ENCODE measurements at places on chromosomes 3 and 15. TPM values are rescaled to one million over a fixed set of nuclear protein-coding genes. Genes with fewer than 3 reads are reported as not detected.

Gene TM4SF18
- 12.1 TPM for polyA plus RNA-seq

Gene HIGD2B
- not detected for polyA plus RNA-seq

Gene ANKRD63
- polyA plus RNA-seq = 0.21 TPM

Gene SAMD7
- not detected for polyA plus RNA-seq

Gene SEMA6D
- polyA plus RNA-seq = 42.0 TPM

Gene KBTBD8
- polyA plus RNA-seq = 2.7 TPM

Gene PAK6
- 0.30 TPM for polyA plus RNA-seq

All from muscle of back (tissue), 13 donors.